Activated CD4-positive, alpha-beta T cell treated with anti-CD3 and anti-CD28 coated beads, Interleukin-2, amount 10 ng/mL, durations not matched to agents 24 days and 14 days (primary cell): ENCODE measurements at places on chromosomes 3 and 15. TPM values are rescaled to one million over a fixed set of nuclear protein-coding genes. Genes with fewer than 3 reads are reported as not detected.
A peak's percentile ranks its signal among the peaks of the same experiment; 100 is the strongest.

Gene RAB6B
- total RNA-seq: 0.07 and 0.14 TPM in 2 replicates

DNA sequence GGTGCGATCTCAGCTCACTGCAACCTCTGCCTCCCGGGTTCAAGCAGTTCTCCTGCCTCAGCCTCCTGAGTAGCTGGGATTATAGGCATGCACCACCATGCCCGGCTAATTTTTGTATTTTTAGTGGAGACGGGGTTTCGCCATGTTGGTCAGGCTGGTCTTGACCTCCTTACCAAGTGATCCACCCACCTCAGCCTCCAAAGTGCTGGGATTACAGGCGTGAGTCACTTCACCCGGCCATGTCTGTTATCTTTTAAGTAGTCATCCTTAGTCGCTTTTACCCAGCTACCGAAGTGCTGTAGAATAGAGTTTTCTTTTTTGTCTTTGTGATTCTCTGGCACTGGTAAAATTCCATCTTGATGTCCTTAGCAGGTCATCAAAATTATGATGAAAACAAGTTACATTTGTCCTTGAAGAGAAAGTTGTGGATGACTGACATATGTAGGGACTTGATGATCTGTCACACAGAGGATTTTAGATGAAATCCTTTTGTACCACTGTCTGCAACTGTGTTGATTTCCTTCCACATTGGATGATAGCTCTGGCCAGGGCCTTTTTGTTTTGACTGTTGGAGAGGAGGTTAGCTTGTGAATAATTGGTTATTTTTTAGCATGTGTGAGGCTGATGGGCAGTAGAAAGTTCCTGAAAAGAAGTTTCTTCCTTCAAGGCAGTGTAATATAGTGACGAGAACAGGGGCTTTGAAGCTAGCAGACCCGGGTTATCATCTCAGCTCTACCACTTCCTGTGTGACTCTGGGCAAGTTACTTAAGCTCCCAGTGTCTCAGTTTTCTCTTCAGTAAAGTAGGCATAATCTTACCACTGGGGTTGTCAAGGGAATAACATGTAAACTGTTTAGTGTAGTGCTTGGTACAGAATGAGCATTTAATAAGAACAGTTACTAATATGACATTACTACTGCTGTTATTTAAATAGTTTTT is 18.8 kb downstream of the ATG7 start:
- peak; percentile 81 for DNase-seq

DNA sequence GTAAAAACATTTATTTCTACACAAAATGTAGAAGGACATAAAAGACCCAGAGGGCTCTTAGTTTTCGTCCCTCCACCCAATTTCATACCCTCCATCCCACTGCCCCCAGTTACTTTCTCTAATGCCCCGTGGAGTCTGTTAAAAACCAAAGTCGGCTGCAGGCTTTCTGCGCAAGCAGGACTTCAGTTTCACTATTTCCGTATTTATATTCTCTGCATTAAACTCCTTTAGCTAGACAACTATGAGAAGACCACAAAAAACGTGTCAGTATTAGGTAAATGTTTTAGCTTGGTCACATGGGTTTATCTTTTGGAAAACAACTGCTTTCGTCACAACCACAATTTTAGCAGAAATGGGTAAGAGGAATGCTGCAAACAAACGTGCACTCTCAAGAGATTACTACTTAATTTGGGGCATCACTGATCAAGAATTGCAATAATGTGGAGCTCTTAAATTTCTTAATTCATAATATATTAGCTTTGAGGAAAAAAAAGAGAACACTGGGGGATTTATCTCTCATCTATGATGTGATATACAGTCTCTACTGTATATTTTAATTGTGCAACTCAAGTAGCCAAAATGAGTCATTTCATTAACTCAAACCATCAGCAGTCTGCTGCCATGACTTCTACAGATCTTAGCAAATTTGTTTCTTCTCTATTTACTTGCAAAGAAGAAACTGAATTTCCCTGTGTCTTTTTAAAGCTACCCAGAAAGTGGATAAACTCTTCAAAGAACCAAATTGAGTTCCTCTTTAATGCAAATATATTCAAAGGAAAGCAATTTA is 740 bp upstream of the NSMCE3 start:
- DNase-seq: peak; percentile 78

- DNase-seq: no peak
These were observed 28.0 kb upstream of the MAGEF1 start for GRCh38 chr3:184739594-184740505.
